ENCODE measurements at places on chromosomes 2 and 18.

DNA sequence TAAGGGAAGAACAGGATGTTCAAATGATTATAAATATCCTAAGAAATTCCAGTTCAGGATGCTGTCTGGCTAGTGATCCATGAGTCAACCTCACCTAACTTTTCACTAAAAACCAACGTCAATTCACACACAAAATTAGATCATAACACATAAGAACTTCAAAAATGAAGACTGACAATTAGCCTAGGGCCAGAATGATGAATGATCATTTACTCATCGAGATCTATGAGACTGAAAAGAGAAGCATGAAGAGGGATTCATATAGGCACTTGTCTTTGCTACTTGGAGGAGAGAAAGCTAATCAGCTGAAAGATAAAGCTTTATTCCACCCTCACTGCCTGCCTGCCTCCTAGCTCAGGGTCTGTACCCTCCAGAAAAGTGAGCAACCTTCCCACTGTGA is 29.8 kb downstream of the ADD2 start:
- DNase-seq = no peak

DNA sequence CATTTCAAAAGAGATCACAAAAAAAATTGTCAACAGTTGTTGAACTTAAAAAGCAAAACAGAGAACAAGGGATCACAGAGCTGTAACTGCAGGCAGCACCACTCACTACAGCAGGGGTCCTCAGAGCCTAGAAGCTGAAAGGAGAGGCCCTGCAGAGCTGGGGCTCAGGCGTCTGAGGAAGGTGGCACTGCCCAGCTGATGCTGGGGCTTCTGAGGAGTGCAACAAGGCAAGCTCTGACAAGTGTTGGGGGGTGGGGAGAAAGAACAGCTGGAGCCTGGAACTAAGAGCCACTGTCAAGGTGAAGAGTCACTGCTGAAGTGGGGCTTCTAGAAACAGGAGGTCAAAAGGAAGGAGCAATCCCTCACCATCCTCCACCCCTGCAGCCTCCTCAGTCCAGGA is 46.2 kb downstream of the FTCDNL1 start:
- no peak for DNase-seq

- no peak for DNase-seq
Measured at GRCh38 chr2:158935617-158936016, 32.8 kb upstream of the TANC1 start.

DNA sequence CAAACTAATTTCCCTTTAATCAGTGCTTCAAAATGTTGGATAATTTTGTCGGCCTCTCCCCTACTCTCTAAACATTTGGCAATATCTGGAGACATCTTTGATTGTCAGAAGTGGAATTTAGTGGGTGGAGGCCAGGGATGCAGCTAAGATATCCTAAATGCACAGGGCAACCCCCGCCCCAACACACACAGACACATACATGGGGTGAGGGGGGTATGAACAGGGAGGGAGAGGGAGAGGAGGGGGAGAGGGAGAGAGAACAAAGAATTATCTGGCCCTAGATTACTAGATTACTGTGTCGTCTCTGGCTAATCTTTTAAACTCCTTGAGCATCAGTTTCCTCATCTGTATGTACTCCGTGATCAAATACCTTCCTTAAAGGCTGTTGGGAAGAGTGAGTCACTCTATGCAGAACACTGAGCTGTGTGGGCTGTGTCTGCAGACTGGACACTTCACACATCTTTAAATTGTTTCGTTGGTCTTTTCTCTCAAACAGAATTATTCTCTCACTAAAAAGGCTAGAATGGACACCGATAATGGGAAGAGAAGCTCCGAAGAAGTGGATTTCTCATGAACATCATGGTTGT is 2.9 kb downstream of the RNF149 start:
- DNase-seq = no peak

DNA sequence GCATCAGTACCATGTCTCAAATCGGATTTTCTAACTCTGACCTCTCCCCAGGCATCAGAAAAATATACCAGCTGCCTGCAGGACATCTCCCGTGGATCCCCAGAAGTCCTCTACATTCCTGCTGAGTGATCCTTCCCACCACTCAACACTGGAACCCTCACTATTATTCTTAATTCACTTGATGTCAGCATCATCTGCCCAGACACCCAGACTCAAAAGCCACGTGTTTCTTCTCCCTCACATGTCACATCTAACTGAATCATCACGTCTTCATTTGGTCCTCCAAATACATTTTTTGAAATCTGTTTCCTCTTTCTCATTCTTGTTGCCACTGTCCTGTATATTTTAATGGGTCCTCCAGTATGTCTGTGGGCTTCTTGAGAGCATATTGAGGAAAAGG is 218.6 kb downstream of the HRH4 start:
- DNase-seq = no peak

DNA sequence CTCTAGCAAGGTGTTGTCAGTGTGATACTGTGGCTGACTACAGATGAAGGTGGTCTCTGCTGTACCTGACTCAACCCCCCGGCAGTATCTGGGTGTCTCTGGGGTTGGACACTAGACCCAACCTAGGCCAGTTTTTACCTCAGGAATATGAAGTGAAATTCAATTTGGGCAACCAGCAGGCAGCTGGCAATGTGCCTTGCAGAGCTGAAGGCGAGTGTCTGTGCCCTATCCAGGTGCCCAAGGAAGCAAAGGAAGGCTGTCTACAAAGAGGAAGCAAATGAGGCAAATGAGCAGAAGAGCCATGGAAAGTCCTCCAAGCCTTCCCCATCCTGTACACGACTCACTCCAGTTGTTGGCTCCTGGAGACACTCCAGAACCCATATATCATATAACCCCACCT is 264.6 kb upstream of the AGAP1 start:
- DNase-seq = no peak

- no peak for DNase-seq
Measured at GRCh38 chr18:77218642-77219041, 31.0 kb upstream of the GALR1 start.

- no peak for DNase-seq
Measured at GRCh38 chr2:220736778-220737177, 835.3 kb downstream of the EPHA4 start.

DNA sequence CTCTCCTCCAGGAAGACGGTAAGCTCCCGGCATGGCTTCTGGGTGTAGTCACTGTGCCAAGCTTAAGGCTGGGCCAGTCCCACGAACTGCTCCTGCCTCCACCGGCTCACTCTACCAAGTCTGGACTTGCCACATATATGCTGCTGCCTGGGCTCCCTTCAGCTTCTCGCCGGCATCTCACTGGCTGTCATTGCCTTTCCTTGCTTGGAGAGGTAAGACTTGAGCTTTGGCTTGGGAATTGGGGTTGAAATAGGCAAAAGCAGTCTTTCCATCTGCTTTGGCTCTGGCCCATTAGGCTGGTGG is 481.0 kb downstream of the TGIF1 start:
- DNase-seq = no peak

- DNase-seq = no peak
Measured at GRCh38 chr2:230011617-230012016, 57.1 kb downstream of the SLC16A14 start.

- no peak for DNase-seq
Measured at GRCh38 chr2:95578539-95578938, 13.3 kb upstream of the TRIM43 start.

DNA sequence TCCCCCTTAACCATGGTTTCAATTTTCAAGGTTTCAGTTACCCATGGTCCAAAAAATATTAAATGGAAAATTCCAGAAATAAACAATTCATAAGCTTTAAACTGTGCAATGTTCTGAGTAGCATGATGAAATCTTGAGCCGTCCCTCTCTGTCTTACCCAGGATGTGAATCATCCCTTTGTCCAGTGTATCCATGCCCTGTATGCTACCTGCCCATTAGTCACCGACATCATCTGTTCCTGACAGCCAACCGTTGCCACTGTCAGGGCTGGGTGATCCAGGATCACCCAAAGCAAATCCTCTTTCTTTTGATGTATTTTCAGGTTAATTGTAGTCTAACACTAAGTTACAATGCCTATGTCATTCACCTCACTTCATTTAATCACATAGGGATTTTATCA is 15.7 kb upstream of the OLA1 start:
- no peak for DNase-seq

DNA sequence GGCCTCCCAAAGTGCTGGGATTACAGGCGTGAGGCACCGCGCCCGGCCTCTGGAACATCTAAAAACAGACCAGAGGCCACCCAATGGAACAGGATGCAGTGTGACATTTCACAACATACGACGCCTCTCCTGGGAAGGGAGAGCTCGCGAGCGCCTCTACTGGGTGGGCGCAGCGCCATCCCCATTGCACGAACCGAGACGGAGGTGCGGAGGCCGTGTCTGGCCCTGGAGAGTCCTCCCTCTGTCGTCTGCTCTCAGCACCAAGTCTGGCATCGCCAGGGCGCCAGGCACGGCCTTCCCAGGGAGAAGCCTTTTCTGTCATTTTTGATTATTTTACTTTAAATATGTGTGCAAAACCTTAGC is 9.4 kb upstream of the GBX2 start:
- no peak for DNase-seq

DNA sequence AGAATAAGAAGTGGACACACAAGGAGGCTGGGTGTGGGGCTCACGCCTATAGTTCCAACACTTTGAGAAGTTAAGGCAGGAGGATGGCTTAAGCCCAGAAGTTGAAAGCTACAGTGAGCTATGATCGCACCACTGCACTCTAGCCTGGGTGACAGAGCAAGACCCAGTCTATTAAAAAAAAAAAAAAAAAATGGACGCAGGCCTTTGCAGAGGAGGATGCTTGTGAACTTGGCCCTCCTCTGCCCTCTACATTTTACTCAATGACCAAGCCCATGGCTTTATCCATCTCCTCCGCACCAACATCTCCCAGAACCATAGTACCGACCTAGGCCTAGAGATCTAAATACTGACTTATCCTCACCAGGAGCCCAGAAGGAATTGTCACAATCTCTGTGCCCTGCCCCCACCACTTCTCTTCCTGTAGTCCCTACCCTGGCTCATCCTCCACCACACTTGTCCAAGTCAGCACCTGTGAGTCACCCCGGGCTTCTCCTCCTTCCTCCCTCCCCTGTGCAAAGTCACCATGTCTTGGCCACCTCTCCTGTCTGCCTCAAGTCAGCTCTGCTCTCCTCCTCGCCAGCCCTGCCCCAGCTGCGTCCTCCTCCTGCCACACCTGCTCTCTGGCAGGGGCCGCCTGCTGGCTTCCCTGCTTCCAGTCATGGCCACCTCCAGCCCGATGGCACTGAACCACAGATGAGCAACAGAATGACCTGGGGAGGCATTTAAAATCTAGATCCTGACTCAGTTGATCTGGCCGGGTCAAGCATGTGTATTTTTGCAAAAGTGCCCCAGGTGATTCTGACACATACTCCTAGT is 35.8 kb upstream of the ASPRV1 start:
- DNase-seq = no peak

DNA sequence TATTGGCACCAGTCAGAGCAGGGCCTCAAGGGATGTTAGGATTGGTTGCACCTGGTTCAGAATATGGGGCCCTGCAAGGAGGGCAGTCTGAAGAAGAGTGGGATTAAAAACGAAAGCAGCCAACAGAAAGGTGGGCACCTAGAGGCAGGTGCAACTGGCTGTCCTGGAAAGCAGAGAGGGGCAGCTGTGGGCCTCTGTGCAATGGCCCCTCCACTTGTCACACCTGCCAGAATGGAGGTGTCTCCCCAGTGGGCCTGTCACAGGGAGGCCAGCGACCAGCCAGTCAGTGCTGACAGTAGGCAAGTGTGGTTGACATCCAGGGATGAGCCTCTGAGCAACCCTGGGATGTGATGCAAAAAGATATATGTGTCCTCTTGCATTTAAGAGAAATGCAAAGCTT is 37.7 kb downstream of the INPP4A start:
- DNase-seq = no peak

DNA sequence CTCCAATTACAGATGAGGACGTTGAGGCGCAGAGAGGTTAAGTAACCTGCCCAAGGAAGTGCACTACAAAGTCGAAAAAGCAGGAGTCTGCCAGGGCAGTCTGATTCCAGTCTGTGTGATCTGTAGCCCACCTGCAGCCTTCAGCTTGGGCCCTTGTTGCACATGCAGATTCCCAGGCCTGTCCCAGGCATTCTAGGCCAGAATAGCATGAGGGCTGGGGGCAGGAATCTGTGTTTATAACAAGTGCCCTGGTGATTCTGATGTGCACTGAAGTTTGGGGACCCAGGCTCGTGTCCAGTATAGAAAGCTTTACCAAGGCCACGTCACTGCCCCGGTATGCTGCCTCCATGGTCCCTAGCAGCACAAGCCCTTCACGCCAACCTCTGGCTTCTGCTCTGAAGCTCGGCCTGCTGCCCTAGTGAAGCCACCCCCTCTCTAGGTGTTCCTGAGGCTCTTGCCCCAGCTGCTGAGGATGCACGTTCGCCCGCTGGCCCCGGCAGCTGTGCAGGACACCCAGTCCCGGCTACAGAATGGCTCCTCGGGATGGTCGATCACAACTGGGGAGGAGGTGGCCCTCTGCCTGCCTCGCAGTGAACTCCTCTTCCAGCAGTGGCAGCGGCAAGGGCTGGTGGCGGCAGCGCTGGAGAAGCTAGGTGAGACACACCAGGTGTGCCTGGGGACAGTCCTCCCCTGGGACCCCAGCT is 4.6 kb downstream of the CHRNG start:
- DNase-seq = no peak

DNA sequence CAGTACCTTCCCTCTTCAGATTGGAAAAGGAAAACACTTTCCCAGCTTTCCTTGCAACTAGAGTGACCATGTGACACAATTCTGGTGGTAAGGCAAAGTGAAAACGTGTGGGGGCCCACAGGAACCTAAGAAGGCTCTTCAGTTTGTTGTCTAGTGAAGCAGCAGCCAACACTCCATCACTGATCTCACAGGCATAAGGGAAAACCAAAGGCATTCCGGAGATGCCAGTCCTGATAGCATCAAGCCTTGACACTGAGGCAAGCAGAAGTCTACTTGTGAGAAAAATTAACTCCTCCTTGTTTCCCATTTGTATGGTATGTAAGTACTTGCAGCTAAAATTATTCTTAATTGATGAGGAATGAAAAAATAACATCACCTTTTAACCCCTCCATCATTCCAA is 88.3 kb downstream of the ETAA1 start:
- DNase-seq = no peak

- DNase-seq = no peak
Measured at GRCh38 chr2:61727746-61728145, 126.1 kb downstream of the FAM161A start.

GRCh38 chr18:35692866-35693265 is 111.3 kb downstream of the GALNT1 start:
- DNase-seq = no peak

DNA sequence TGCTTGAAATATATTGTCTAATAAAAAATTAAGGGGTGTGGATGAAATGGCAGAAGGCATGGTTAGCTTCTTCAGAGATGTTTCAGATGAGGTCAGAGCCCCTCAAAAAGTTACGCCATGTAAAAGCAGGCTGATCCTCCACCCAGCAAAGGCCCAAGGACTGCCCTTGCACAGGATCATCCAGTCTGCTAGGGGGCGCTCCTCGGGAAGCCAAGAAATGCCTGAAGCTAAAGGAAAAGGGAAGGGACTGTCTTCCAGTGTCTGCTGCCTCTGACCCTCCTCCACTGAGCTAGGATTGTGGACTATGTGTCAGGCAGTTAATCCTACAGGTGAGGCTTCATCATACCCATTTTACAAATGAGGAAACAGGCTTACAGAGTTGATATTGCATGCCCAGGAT is 33.8 kb upstream of the TEX51 start:
- DNase-seq = no peak

All from NCI-H187 treated with DMSO at 0.1 percent for 48 hours (cell line).